Lung microvascular endothelial cell (primary cell): ENCODE measurements at places on chromosomes 4 and X. TPM values are rescaled to one million over a fixed set of nuclear protein-coding genes. Genes with fewer than 3 reads are reported as not detected.
A peak's percentile ranks its signal among the peaks of the same experiment; 100 is the strongest.

FAM200B gene
- total RNA-seq: 19.2 and 28.4 TPM in 2 replicates

DNA sequence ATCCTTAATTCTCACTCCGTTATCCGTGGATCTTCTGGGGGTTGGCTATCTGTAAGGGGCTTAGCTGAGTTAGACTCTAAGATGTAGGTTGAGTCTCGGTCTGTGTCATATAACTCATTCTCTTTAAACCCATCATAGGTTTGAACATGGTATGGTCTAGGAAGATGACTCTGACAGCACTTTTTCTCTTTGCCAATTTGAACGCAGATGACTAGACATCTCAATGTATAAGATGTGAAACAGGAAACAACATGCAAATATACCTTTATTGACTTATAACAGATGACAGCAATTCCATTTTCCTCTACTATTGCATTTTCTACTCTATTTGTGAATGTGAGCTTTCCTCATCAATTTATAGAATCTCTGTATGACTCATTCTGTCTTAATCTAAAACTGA lies 634.8 kb upstream of the MAGEB2 start:
- no peak for DNase-seq

TMEM33 gene
- total RNA-seq: 27.9 and 38.9 TPM in 2 replicates

CFAP99 gene
- not detected in 2 replicates for total RNA-seq

DNA sequence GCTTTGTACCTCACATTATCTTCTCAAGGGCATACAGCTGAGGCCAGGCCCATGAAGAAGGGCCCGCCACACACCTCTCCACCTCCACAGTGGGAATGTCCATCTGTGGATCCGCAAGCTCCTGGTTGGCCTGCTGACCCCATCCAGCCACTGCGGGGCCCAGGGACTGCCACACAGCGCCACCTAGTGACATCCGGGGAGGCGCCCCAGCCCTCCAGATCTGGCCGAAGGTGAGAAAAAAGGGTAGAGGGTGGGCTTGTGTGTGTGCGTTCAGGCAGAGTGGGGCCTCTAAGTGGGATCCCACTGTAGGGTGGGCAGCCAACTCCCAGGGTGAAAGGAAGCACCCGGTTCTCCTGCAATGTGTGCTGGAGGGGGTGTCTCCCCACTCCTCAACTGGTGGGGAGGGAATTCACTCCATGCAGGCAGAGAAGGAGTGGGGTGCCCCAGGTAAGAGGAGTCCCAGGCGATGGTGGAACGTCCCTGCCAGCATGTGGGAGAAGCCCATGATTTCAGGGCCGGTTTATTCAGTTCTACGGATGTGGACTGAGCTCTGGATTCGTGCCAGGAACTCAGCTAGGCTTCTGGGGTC lies 117.3 kb downstream of the ENPP6 start:
- no peak for DNase-seq

- peak; percentile 50 for DNase-seq
Measured at GRCh38 chr4:24470666-24471485, 113.5 kb downstream of the DHX15 start.

GRCh38 chrX:110561034-110561433 lies 202.4 kb downstream of the RTL9 start:
- no peak for DNase-seq

DNA sequence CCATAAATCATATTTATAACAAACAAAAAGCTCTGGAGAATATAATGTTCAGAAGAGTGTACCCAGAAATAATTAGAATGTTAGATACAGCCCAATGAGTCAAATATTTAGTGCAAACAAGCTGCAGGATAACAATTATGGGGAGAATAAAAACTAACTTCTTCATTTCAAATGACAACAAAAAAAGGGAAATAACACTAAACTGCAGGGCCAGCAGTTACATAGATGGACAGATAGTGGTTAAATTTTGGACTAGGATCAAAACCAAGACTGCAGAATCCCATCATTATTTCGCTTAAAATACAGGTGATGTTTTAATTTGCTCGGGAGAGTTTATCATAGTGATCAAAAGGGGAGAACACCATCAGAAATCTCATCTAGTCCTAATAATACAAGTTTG lies 617 bp upstream of the GPR34 start:
- DNase-seq: no peak

DNA sequence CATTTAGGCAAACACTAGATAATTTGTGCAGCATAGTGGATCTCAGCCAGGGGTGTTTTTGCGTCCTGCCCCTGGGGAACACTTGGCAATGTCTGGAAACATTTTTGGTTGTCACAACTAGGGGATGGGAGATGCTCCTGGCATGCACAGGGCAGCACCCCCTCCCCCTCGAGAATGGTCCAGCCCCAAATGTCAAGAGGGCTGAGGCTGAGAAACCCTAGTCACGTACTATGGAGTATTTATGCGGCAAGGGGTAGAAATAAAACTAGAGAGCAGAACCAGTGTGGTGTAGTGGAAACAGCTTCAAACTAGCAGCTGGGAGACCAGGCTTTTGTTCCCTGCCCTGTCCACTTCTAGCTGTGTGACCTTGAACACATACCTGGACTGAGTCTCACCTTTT lies 38.2 kb upstream of the CLCN4 start:
- DNase-seq: no peak

DNA sequence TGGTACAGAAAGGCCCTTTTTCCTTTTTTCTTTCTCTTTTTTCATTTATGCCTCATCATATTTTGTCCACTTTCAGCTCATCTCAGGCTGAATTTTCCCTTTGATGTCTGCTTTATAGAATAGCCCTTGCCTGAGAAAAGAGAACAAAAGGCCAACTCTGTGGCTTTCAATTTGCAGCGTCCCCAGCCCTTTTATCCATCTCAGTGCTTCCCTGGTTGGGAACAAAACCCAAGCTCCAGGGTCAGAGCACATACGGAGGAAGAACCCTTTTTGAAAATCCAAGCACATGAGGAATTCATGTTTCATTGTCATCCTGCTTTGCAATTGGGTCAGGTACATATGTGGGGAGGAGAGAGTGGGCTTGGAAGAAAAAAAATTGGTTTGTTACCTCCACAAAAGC lies 47.5 kb downstream of the TMEM164 start:
- no peak for DNase-seq
